H1 (cell line): ENCODE measurements at places on chromosomes 3 and 15. TPM values are rescaled to one million over a fixed set of nuclear protein-coding genes. Genes with fewer than 3 reads are reported as not detected.
A peak's percentile ranks its signal among the peaks of the same experiment; 100 is the strongest.

GRCh38 chr3:79651536-79652065, 116.2 kb downstream of the ROBO1 start:
- no peak overlapping the region for H3K27ac ChIP-seq
- H3K4me1 ChIP-seq = no peaks in the 10 kb centered on the region
- DNase-seq = no peak

DNA sequence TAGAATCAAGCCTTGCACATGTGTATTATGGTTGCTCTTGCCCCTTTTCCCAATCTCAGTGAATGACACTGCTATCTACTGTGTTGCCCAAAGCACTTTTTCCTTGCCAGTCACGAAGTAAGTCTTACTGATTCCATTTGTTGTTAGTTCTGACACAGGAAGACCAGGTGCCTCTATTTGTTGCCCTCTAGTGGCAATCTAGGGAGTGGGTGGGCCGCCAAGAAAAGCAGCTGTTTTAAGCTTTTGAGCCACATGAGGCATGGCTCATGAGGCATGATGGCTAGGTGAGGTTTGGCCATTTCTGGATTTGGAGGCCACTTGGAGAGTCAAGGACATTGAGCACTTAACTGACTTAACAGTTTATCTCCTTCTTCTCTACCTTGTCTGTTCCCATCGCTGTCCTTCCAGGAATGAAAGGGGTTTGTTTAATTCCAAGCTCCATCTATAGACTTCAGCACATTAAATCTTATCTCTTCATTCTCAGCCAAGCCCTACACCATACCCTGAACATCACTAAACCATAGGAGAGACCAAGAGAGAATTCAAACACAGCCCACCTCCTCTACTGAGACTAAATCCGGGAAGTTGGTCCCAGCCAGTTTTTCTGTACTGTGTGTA, 103.1 kb downstream of the HCN4 start:
- H3K27ac ChIP-seq = no peak overlapping the region
- H3K4me1 ChIP-seq = no peaks in the 10 kb centered on the region
- DNase-seq = no peak
- no peak overlapping the region for H3K4me3 ChIP-seq

GRCh38 chr3:145801696-145802095, 359.3 kb downstream of the PLOD2 start:
- H3K36me3 ChIP-seq = no peaks in the 10 kb centered on the region
- no peak overlapping the region for H3K4me3 ChIP-seq
- no peak overlapping the region for H3K27ac ChIP-seq
- H3K4me1 ChIP-seq = peaks cover 7% of the 10 kb centered on the region; the same call in 1 of the 2 replicates
- no peaks in the 10 kb centered on the region for H3K27me3 ChIP-seq

- DNase-seq = no peak
- no peak overlapping the region for H3K4me3 ChIP-seq
- no peak overlapping the region for H3K27ac ChIP-seq
- H3K4me1 ChIP-seq = no peaks in the 10 kb centered on the region
- H3K36me3 ChIP-seq = no peaks in the 10 kb centered on the region
Measured at GRCh38 chr15:95684693-95685115, 645.8 kb upstream of the NR2F2 start.

DNA sequence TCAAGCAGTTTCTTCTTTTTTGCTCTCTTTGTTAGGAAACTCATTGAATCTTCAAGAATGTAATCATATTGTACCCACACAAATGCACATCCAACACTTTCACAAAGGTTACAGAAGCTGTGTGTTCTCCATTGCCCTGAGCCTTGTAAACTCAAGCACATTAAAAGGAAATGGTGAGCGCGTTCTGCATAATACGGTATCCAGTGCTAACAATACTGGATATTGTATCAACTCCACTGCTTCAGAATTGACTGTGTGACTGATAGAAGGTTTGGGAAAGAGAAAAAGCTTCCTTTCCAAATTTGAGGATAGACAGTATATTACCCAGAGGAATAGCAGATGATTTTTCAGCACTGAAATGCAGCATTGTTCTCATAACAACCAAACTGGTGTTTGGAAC, 268.9 kb upstream of the RBMS3 start:
- H3K27ac ChIP-seq = no peak overlapping the region
- no peak for DNase-seq
- no peaks in the 10 kb centered on the region for H3K4me1 ChIP-seq
- H3K4me3 ChIP-seq = no peak overlapping the region
- H3K36me3 ChIP-seq = no peaks in the 10 kb centered on the region

CCR1 gene
- not detected in 2 replicates for total RNA-seq

TF gene
- total RNA-seq = 0.06 and 0.26 TPM in 2 replicates

GRCh38 chr3:45029661-45030060, 3.6 kb downstream of the CLEC3B start:
- peaks cover 6% of the 10 kb centered on the region for H3K27me3 ChIP-seq
- no peak overlapping the region for H3K27ac ChIP-seq
- no peak overlapping the region for H3K4me3 ChIP-seq
- DNase-seq = no peak
- H3K36me3 ChIP-seq = no peaks in the 10 kb centered on the region

DNA sequence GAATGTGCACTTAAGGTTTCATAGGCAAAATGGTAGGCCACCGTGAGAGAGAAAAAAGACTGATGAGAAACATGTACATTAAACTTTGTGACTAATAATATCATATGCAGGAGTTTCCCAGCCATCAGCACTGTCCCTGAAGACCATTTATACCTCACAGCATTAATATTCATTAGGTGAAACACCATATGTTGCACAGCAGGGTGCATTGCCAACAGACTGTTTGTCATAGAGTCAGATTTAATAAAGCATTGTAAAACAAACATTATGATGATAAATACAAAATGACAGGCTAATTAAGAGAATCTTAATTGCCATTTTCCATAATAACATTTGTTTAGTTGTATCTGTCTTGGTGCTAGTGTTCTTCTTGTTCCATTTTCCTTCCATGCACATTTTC, 578.3 kb downstream of the EPHA3 start:
- no peak overlapping the region for H3K27ac ChIP-seq
- no peaks in the 10 kb centered on the region for H3K36me3 ChIP-seq
- no peaks in the 10 kb centered on the region for H3K4me1 ChIP-seq
- no peak for DNase-seq
- no peaks in the 10 kb centered on the region for H3K27me3 ChIP-seq

DNA sequence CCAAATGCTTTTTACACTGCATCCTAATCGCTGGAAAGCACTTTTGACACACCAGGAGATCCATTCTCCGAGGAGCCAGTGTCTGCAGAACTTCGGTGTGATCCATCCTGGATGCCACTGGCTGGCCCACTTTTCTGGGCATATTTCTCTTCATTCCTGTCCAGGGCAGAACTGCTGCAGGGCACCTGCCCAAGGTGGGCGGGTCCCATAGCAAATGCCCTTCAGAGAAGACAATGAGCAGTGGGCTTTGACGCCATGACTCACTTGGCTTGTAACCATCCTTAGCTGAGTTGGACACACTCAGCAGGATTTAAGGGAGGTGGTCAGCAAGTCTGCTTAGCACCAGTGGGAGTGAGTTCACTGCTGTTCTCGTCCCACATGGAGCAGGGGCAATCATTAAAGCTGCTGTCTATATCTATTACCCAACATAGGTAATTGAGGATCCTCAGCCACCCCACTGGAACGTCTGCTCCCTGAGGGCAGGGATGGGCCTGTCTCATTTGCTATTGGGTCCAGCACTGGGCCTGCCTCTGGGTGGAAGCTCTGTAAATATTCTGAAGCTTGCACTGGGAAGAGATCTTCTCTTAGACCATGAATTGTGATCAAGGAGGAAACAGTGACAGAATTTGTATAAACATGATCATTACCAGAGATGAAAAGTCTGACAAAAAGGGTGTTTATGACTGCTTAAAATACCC, 112.7 kb upstream of the IQSEC1 start:
- no peak overlapping the region for H3K4me3 ChIP-seq
- DNase-seq = no peak
- H3K36me3 ChIP-seq = no peaks in the 10 kb centered on the region

GRCh38 chr3:108546692-108547091, 36.3 kb upstream of the MYH15 start:
- peaks cover 12% of the 10 kb centered on the region for H3K36me3 ChIP-seq
- H3K4me3 ChIP-seq = no peak overlapping the region
- H3K27ac ChIP-seq = no peak overlapping the region
- no peak for DNase-seq
- H3K4me1 ChIP-seq = no peaks in the 10 kb centered on the region

- no peak overlapping the region for H3K4me3 ChIP-seq
- H3K27me3 ChIP-seq = no peaks in the 10 kb centered on the region
- DNase-seq = no peak
- no peaks in the 10 kb centered on the region for H3K4me1 ChIP-seq
- H3K36me3 ChIP-seq = peaks cover 17% of the 10 kb centered on the region
- H3K27ac ChIP-seq = no peak overlapping the region
Measured at GRCh38 chr3:45472795-45473194, 84.4 kb downstream of the LARS2 start.

PATL2 gene
- 0.48 and 0.65 TPM in 2 replicates for total RNA-seq

- H3K27ac ChIP-seq = no peak overlapping the region
- H3K4me1 ChIP-seq = 0 out of 2 replicates have a peak, but pooled peaks cover 4% of the 10 kb centered on the region
- peaks cover 8% of the 10 kb centered on the region for H3K36me3 ChIP-seq
- H3K4me3 ChIP-seq = no peak overlapping the region
- no peaks in the 10 kb centered on the region for H3K27me3 ChIP-seq
Measured at GRCh38 chr3:58416191-58416590, 17.4 kb downstream of the PDHB start.

DNA sequence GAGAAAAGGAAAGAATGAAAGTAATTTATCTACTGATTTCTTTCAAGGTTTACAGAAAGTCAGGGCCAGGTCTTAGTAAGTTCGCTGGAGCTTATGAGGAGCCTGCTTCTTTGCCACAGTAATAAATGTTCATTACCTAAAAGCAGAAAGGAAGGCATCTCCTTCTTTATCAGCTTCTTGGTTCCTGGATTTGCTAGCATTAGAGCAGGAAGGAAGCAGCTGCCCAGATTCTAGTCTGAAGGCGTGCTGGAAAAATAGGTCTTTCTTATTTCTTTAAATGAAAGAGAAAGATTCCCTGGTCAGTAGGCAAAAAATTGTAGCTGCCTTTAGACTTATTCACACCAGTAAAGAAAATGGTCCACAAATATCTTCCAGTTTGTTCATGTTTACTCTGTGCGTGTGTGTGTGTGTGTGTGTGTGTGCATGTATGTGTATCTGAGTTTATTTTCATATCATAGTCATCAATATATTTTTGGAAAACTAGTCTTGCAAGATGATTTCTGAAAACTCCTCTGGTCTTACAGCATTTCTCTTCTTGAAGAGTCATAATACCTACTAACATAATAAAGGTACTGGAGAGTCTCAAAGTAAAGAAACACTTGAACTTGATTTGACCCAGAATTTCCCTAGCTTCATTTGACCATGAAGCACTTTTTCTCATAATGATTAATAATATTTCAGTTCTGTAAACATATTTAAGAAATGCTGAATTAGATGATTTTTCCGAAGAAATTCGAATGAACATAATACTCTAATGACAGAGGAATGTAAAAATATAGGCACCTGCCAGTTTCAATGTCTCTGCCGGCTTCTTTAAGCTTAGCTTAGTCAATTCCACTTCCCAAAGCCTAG, 255.3 kb upstream of the ZPLD1 start:
- DNase-seq = no peak
- H3K27me3 ChIP-seq = no peaks in the 10 kb centered on the region
- H3K4me3 ChIP-seq = no peak overlapping the region
- no peak overlapping the region for H3K27ac ChIP-seq

DNA sequence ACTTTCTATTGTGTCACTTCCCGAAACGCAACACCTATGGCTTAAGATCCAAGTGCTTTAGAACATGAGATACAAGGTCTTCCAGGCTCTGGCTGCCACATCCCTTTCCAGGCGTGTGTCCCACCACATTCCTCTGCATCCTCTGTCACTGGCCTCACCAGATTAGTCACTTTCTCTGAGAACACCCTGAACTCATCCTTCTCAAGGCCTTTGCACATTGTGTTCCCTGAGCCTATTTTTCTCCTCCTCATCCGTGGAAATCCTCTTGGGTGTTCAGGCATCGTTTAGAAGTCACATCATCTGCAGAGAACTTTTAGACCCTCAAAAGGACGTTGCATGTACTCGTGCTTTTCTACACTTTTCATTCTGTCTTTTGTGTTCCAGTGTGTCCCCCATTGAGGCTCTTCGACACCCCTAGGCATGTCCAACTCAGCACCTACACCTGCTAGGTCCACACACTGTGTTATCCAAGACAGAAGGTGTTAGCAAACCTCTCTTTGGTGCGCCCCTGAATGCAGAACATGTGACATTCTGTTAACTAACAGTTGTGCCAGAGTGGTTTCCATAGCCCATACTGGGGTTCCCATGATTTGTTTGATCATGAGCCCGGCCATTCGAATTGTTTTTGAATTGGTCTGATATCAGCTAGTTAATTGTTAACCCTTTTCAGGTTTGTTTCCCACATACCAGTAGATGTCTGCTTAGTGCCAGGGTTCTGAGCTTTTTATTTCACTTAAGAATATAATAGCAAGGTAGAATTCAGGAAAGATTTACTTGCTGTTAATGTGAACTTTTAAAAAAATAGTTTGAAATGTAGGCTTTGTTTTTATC, 67.2 kb downstream of the LPP start:
- H3K27ac ChIP-seq = no peak overlapping the region
- H3K27me3 ChIP-seq = no peaks in the 10 kb centered on the region
- no peak overlapping the region for H3K4me3 ChIP-seq
- H3K4me1 ChIP-seq = peaks cover 8% of the 10 kb centered on the region; the same call in 1 of the 2 replicates

DNA sequence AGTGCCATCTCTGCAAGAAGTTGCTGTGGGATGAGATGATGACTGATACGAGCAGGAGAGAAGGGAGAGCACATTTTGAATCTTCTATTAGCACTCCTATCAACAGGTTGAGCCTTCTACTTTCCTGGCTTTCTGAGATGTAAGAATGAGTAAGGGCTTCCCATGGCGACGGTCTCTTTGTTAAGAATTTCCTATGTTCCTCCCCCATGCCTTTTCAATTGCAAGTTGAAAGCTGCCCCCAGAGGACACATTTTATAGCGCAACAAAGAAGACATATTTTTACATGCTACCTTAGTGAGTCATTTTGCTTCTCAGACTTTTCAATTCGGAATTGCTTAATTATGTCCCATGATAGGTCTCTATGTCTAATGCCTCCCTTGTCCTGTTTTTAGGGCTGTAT, 71.3 kb upstream of the LRTM1 start:
- no peak overlapping the region for H3K4me3 ChIP-seq
- peaks cover 10% of the 10 kb centered on the region for H3K4me1 ChIP-seq
- no peaks in the 10 kb centered on the region for H3K27me3 ChIP-seq
- no peaks in the 10 kb centered on the region for H3K36me3 ChIP-seq

SCAANT1 gene
- total RNA-seq = not detected in 2 replicates

- H3K4me3 ChIP-seq = no peak overlapping the region
- H3K27ac ChIP-seq = no peak overlapping the region
- H3K4me1 ChIP-seq = no peaks in the 10 kb centered on the region
- no peaks in the 10 kb centered on the region; the same call in 1 of the 2 replicates for H3K36me3 ChIP-seq
- DNase-seq = no peak
Measured at GRCh38 chr3:15610082-15610759, 8.7 kb downstream of the BTD start.

- no peaks in the 10 kb centered on the region for H3K27me3 ChIP-seq
- no peak overlapping the region for H3K27ac ChIP-seq
- H3K36me3 ChIP-seq = peaks cover 24% of the 10 kb centered on the region
- H3K4me1 ChIP-seq = no peaks in the 10 kb centered on the region
- peak; percentile 58 for DNase-seq
Measured at GRCh38 chr3:39101022-39101689, 6.3 kb downstream of the GORASP1 start.

CLPX gene
- total RNA-seq = 53.6 and 56.4 TPM in 2 replicates

GOLGA8M gene
- not detected in 2 replicates for total RNA-seq

TMEM207 gene
- total RNA-seq = not detected in 2 replicates

TMCO5A gene
- total RNA-seq = not detected in 2 replicates
